ENCODE measurements at places on chromosomes 4 and X.
A peak's percentile ranks its signal among the peaks of the same experiment; 100 is the strongest.

GRCh38 chr4:48329976-48330375, 11.4 kb upstream of the SLAIN2 start:
- DNase-seq, result no peak

DNA sequence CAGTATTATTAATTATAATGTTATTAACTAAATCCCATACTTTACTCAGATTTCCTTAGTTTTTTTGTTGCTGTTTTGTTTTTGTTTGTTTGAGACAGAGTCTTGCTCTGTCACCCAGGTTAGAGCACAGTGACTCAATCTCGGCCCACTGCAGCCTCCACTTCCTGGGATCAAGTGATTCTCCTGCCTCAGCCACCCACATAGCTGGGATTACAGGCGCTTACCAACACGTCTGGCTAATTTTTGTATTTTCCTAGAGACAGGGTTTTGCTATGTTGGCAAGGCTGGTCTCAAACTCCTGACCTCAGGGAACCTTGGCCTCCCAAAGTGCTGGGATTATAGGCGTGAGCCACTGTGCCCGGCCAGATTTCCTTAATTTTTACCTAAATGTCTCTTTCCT, 72.2 kb downstream of the ANAPC4 start:
- DNase-seq, result no peak

DNA sequence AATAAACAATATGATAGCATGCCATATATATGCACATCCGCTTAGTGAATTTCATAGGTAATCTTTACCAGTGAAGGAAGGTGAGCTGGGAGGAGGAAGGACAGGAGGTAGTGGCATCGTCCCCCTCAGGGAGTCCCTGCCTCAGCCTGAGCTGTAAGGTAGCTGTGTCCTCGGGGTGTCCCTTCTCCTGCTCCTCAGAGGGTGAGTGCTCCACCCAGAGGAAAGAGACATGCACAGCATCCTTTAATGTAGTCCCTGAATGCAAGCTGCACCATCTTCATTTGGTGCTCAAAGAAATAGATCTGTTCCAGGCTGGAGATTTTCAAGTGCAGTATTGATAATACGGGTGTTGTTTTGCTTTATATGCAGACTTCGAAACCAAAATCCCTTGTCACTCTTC, 330.4 kb upstream of the SFRP2 start:
- DNase-seq, result no peak

DNA sequence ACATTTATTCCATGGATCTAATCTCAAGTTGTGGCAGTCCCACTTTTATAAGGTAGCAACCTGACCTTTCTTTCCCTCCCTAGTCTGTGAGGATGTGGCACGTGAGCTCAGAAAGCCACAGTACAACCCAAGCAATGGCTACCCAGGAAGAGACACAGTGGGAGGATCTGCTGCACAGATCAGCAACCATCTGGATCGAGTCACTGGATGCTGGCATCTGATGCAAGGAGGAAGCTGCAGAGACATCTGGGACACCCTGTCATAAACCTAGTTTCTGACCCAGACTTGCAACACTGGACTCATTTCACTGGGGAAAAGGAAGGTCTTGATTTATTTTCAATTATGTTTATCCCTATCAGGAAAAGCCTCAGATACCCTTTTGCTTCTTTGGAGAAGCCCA, 327.1 kb downstream of the PAPSS1 start:
- no peak for DNase-seq

- no peak for DNase-seq
Measured at GRCh38 chr4:8702516-8703400, 110.2 kb downstream of the CPZ start.

GRCh38 chrX:120568035-120568434, 7.3 kb upstream of the CUL4B start:
- DNase-seq, result no peak

DNA sequence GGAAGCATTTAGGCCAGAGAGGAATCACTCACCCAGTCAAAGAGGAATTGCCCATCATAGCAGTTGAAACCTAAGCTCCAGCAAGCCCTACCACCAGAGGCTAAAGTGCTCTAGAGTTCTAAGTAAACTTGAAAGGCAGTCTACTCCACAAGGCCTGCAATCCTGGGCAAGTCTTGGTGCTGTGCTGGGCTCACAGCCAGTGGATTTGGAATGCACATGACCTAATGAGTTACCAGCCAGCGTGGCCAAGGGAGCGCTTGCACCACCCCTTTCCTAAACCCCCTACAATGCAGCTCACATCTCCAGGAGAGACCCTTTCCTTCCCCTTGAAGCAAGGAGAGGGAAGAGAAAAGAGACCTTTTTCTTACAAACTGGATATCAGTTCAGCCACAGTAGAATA, 445.7 kb downstream of the GASK1B start:
- no peak for DNase-seq

DNA sequence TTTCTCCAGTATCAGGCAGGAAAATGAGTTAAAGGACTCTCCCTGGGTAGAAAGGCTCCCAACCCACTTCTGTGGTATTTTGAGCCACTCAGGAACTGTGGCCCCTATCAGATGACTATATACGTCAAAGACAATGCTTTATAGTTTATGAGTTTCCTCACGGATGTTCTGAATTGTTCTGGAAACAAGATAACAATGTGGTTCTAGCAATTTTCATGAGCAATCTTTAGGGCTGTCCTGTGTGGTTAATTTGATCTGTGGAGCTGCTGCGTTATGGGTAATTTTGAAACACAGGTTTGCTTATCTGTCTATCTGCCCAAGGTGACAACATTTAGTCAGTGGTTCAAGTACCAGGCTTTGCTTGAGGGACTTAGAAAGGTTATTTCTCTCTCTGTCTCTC, 46.7 kb upstream of the IL2 start:
- no peak for DNase-seq

GRCh38 chrX:6131287-6131686, 97.4 kb downstream of the NLGN4X start:
- DNase-seq, result no peak

GRCh38 chr4:684623-685327, 4.2 kb downstream of the SLC49A3 start:
- DNase-seq, result no peak

DNA sequence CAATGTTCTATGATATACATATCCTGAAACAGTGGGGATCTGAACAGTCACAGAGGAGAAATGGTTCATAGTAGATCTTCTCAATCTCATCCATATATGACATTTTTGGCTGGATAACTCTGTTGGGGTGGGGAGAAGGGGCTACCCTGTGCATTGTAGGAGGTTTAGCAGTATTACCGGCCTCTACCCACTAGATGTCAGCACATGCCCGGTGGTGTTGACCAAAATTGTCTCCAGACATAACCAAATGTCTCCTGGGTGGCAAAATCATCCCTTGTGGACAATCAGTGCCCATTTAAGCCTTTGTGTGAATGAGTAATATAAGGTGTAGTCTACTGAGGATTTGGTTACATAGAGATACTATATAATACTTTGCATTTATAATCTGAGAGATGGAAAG, 89.9 kb downstream of the PLS3 start:
- DNase-seq, result peak; percentile 45

DNA sequence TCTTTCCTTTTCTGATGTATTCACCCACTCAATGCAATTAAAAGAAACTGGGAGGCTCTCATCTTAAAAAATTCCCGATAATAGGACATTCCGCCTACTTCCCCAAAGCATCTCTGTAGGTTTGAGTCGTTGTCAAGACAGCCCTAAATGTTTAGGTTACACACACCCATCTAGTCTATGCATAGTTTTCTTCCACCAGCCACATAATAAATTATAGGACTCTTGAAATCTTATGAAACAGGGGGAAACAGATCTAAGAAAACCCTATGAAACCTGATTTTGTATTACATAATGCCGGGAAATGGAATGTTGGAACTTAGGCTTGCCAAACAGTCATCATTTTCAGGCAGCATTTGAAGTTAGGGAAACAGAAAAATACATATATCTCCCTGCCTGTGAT, 150.0 kb downstream of the PRKX start:
- no peak for DNase-seq

GRCh38 chrX:50168241-50168687, 32.5 kb downstream of the AKAP4 start:
- DNase-seq, result no peak

- peak; percentile 56 for DNase-seq
Measured at GRCh38 chr4:76897536-76898384, at the start of gene SOWAHB. Gene SOWAHB (minus strand): TSS chr4:76898144. CDS start chr4:76897849, 295 bp downstream.

GRCh38 chr4:27142841-27143240, 282.2 kb downstream of the STIM2 start:
- DNase-seq, result no peak

- DNase-seq, result no peak
Measured at GRCh38 chrX:10356979-10357378, 200.2 kb downstream of the CLCN4 start.

DNA sequence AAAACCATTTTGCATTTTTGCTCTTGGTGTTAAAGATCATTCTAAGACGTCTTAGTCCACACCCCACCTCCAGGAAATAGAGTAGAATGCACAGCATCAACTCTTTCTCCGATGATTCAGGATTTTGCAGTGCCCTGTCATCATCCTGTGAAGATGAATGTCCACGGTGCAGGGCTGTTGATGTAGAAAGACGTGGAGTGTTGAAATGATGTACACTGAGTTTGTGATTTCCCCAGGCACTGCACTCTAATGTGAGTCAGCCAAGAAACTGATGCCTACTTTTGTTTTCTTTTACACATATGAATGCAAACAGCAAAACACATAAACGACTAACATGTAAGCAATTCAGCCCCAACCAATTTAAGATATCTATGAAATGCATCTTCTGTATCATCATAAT, 10.5 kb downstream of the LGI2 start:
- DNase-seq, result no peak

DNA sequence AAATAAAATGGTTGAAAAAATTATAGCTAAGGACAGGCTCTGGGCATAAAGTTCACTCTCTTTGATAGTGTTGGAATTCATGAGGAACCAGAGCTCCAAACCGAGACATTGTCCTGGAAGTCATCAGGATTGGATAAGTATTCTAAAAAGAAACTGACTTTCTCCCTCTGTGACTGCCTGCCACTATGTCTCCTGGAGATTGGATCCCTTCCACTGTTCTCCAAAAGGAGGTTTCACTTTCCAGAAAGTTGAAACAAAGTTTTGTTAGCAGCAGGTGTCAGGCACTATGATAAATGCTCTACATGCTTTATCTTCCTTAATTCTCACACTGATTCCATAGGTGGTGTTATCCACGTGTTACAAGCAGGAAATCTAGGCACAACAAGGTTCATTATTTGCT, 16.8 kb downstream of the BANK1 start:
- DNase-seq, result no peak

DNA sequence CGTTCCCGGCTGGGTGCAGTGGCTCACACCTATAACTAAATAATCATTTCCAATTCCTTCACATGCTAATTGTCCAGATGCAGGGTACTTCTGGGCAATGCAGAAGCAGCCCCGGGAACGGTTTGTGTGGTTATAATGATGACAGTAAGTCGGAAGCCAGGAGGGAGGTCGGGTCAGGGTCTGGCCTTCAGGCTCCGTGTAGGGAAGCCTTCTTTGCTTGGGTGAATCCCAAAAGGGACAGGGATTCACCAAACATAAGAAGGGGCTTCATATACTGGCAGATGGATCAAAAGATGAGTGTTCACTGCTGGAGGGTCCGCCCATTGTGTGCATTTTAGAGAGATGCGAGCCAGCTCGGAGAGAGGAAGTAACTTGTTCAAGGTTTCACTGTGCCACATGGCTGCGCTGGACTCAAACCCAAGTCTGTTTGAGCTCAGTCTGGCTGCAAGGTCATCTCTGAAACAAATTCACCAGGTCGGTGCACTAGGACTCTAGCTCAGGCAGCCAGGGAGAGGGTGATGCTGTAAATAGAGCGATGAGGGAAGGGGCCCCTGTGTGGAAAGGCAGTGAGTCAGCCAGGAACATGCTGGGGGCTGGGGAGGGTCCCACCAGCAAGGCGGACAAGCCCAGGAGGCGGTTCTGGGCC, 4.8 kb upstream of the KIAA0232 start:
- no peak for DNase-seq

DNA sequence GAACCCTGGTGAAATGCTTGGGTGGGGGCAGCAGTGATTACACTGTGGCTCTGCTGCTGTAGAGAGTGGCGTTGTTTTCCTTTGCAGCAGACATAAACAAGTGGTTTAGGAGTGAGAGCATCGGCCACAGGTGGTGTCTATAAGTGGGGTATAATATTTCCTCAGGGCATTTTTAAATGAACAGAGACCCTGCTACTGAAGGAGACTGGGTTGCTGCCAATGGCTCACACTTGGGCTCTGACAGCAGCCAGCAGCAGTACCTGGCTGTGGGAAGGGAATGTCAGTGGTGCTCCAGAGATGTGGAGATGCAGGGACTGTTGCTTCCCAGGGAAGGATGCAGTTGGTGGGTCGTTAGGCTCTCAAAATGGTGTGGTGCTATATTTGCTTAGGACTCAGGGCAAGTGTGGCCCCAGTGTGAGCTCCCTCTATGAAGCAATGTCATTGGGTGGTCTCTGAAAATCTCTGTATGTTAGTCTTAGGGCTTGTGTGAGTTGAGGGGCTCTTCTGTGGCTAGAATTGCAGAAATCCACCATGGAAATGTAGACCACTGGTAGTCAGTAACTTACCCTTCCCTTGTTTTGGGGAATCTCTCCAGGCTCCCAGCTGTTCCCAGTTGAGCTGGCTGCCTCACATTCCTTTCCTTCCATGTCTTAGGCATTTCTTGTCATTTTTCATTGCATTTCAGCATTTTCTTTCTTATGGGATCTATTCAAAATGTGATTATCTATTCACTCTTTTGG, 1023.0 kb upstream of the GRID2 start:
- no peak for DNase-seq

DNA sequence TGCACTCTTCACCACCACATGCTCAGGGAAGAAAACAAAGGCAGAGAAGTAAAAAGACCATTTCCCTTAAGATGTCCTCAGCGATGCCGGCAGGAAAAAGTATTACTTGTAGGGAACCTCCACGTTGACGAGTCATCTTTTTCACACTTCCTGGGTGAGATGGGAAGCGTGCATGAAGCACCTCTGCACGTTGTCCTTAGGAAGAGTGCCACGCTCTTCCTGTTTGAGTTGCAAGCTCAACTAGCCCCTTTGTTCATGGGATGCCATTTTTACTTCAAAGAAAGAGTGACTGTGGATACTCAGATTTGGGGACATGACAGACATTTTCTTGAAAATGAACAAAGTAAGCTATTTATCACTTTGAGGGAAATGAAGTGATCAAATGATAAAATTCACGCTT, 33.8 kb downstream of the DCTD start:
- no peak for DNase-seq

DNA sequence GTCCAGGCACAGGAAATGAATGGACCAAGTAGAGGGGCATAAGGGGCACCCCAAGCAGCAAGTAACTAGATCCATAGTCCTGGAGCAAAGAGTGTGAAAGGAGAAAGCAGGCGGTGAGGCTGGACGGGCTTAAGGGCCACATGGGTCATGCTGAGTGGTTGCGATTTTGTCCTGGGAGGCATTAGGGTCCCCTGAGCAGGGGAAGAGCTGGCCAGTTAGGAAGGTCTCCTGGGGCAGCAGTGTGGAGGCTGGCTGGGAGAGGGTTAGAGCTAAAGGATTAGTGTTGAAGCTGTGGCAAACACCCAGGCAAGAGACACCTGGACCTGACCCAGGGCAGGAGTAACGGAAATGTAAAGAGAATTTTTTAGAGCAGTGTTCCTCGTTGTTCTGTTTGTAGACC, 26.5 kb downstream of the MYOZ2 start:
- DNase-seq, result no peak

- no peak for DNase-seq
Measured at GRCh38 chrX:45309096-45309495, 108.4 kb upstream of the DIPK2B start.

GRCh38 chrX:3501833-3502535, 155.5 kb upstream of the MXRA5 start:
- DNase-seq, result no peak

GRCh38 chr4:71609651-71610050, 174.2 kb downstream of the GC start:
- no peak for DNase-seq

Data from endothelial cell (in vitro differentiated cells).